A549 treated with RU486 at 1 μM for 4 hours (cell line): ENCODE measurements at places on chromosomes 5 and 9. TPM values are rescaled to one million over a fixed set of nuclear protein-coding genes. Genes with fewer than 3 reads are reported as not detected.

Gene PCA3
- not detected in 5 replicates for total RNA-seq

Gene FBP1
- total RNA-seq = not detected in 5 replicates

Gene AIF1L
- 0.94 to 1.5 TPM (median 1.1 TPM) in 5 replicates for total RNA-seq

Gene PKD2L2
- not detected in 5 replicates for total RNA-seq

Gene MYOT
- not detected in 5 replicates for total RNA-seq

Gene CTSV
- 10.4 to 14.9 TPM (median 12.9 TPM) in 5 replicates for total RNA-seq

Gene SLC46A2
- total RNA-seq = not detected in 5 replicates

Gene CDC25C
- 10.7 to 12.9 TPM (median 11.2 TPM) in 5 replicates for total RNA-seq

Gene FAM200C
- total RNA-seq = 1.0 to 2.2 TPM (median 2.0 TPM) in 5 replicates

Gene ESM1
- not detected in 5 replicates for total RNA-seq

Gene DAB2IP
- 9.0 to 13.4 TPM (median 12.4 TPM) in 5 replicates for total RNA-seq

Gene IFNB1
- 0.23 TPM in 1 of 5 replicates, not detected in the others for total RNA-seq

Gene NR6A1
- total RNA-seq = 1.7 to 1.9 TPM (median 1.7 TPM) in 5 replicates

Gene MYMK
- not detected in 5 replicates for total RNA-seq

Gene SPAAR
- total RNA-seq = not detected in 5 replicates

Gene LHX3
- 0.07 to 0.14 TPM (median 0.11 TPM) in 4 of 5 replicates, not detected in the other for total RNA-seq

Gene SCGB3A2
- total RNA-seq = not detected in 5 replicates

Gene HTR4
- not detected in 5 replicates for total RNA-seq

Gene FLT4
- 1.7 to 3.4 TPM (median 2.5 TPM) in 5 replicates for total RNA-seq

Gene FAM170A
- total RNA-seq = not detected in 5 replicates

Gene ROPN1L
- total RNA-seq = 1.1 to 2.7 TPM (median 2.1 TPM) in 5 replicates

Gene GARIN3
- not detected in 5 replicates for total RNA-seq

Gene SYK
- 0.02 to 0.25 TPM (median 0.04 TPM) in 3 of 5 replicates, not detected in the others for total RNA-seq

Gene MARVELD2
- total RNA-seq = 2.5 to 2.9 TPM (median 2.6 TPM) in 5 replicates

Gene PCDHB4
- 0.03 to 0.08 TPM (median 0.05 TPM) in 5 replicates for total RNA-seq

Gene ZFR
- total RNA-seq = 52.2 to 75.8 TPM (median 57.2 TPM) in 5 replicates

Gene GLRA1
- total RNA-seq = not detected in 5 replicates

Gene FYB1
- total RNA-seq = 8.0 to 19.0 TPM (median 13.3 TPM) in 5 replicates

Gene CCNI2
- 0.07 to 0.26 TPM (median 0.14 TPM) in 5 replicates for total RNA-seq

Gene FOXI1
- total RNA-seq = not detected in 5 replicates

Gene RELL2
- total RNA-seq = 3.7 to 5.2 TPM (median 4.3 TPM) in 5 replicates

Gene ANKRD18B
- total RNA-seq = 3.2 to 10.0 TPM (median 9.0 TPM) in 5 replicates

Gene ASPN
- not detected in 5 replicates for total RNA-seq

Gene TAF11L3
- not detected in 5 replicates for total RNA-seq

Gene PCDHB12
- 0.05 to 0.09 TPM in 2 of 5 replicates, not detected in the others for total RNA-seq

Gene SLC34A1
- total RNA-seq = not detected in 5 replicates
